Stimulated activated CD8-positive, alpha-beta memory T cell treated with anti-CD3 and anti-CD28 coated beads, Interleukin-4, amount 100 ng/mL, for 24 hours (primary cell): ENCODE measurements at places on chromosomes 1 and 21.

DNA sequence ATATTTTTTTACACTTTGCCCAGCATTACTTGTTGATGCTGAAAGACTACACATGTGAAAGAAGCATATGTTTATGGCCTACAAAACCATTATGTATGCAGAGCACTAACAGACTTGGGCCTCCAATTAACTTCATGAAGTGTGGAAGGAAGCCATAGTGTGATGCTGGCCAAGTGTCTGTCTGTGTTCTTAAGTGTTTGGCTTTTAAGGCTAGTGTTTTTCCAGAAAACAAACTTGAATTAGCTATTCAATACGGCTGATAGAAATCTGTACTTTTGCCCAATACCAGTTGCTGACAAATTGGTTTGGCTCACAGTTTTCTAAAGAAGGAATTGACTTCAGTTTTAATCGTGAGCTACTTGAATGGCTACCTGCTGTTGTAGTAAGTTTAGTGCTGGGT lies 136.1 kb downstream of the ADGRL2 start:
- no peak for DNase-seq

DNA sequence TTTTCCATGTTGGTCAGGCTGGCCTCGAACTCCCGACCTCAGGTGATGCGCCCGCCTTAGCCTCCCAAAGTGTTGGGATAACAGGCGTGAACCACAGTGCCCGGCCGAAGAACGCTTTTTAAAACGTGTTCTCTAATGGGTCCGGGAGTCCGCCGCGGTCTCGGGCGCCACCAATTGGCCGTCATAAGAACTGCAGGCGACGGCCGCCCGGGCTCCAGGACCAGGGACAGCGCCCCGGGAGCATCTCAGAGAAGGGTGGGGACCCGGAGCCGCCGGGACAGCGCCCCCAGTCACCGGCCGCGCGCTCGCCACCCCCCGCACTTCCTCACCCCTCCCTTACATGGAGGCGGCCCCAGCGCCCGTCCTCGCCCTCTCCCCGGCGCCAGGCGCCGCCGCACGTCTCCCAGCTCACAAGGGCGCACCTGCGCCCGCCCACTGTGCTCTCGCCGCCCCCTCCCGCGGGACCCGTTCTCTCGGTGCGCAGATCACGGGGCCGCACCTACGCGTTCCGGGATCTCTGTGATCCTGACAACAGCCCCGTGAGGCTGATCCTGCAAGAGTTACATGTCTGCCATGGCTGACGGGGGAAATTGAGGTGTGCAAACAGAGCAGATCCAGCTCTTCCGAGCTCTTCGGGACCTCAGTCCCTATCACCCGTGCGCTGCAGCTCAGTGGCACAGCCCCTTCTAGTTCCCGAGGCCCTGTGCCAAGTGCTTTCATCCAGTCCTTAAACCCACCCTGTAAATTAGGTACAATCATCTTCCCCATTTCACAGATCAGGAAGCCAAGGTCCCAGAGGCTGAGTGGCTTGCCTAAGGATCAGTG lies 9.8 kb downstream of the RAP1GAP start:
- DNase-seq = peak; percentile 50

DNA sequence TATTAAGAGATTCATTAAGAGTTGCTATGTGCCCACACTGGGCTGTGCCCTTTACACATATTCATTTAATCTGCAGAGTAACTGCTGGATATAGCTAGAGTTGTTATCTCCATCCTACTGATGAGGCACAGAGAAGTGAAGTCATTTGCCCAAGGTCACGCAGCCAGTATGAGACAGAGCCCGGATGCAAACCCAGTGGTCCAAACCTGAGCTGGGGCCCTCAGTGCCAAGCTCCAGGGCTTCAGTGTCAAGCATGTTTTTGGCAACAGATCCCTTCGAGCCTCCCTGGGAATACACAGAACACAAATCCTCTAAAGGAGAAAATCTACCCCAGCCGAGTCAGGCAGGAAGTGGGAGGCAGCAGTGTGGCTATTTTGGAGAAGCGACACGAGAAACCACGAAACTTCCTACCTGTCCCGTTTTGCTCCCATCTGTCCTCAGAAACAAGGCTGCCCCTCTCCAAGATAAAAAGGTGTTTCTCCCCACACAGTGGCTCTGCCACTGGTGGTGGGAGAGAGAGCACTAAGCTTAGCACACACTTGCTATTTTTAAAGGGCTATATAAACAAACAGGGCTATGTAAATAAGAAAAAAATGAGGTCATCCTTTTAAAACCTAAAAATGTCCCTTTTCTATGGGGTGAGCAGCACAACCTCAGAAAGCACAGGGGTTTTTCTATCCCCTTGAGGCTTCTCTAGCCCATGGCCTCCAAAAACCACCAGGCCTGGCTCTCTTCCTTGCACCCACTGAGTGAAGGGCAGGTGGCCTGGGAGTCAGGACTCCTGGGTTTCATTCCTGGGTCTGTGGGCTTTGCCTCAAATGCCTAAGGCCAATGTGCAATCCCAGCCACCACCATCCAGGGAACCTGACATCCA lies 138.6 kb upstream of the EDN2 start:
- DNase-seq = no peak

DNA sequence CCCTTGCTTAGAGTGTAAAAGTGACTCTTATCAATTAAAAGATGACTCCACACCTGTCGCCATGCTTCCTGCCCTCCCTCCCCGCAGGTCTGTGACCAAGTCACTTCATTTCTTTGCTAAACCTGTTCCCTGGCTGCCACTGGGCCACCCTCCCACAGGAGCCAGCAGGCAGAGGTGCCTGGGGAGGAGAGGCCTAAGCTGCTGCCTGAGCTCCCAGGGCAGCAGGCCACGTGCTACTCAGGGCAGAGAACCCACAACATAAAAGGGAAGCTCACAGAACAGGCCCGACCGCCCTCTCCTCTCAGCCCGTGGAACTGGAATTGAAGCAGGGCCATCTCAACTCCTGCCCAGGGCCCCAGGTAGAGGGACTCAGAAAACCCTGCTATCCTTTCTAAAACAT lies 4.9 kb downstream of the C1orf198 start:
- no peak for DNase-seq

DNA sequence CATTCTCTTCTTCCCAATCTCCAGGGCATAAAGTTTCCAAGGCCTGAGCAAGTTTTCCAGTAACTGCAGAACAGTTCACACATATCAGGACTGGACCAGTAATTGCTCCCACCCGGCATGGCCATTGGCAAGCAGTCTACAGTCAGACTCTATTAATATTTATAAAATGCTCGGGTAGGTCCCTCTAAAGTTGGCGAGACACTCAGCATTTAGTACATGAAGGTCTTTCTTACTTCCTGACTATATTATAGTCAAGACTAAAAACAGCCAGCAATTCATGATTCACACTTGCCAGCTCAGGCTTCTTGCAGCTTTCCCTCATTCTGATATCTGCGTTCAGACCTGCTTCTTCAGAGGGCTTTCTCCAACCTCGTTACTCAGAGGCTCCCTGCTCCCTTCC lies 25.4 kb downstream of the GADD45A start:
- DNase-seq = no peak

DNA sequence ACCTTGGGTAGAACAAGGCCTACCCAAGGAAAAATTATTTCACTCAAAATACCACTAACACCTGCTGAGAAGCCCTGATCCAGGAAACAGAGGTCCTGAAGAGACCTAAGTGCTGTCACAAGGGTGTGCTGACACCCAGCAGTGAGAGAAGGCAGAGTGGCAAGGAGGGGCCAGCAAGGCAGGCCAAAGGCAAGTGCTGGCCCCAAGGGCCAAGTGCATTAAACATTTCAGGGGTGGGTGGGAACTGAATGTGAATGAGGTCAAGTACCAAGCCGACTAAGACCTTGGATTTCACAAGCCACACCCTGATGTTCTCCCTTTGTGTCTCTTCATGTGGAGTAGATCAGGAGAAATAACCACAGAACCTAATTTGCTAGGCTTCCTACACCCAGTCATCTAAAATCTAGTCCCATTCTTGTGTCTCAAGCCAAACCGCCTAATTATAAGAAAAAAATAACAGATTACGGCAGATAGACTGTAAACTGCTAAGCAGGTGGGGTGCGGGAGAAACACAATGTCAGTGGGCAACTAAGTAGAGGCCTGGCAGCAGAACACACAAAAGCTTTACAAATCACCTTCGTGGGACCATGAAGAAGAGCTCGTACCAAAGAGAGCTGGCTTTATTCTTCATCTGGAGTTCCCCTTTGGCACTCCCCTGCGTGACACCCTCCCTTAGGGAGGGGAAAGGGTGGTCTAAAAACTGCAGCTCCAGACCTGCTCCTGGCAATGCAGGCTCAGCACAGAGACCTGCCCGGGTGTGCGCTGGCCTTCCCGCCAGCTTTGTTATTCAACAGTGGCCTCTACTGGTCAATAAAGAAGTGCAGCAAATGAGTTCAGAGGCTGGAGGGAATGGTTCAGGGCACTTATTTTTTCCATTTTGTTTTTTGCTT lies 8.7 kb downstream of the UBE2G2 start:
- no peak for DNase-seq

DNA sequence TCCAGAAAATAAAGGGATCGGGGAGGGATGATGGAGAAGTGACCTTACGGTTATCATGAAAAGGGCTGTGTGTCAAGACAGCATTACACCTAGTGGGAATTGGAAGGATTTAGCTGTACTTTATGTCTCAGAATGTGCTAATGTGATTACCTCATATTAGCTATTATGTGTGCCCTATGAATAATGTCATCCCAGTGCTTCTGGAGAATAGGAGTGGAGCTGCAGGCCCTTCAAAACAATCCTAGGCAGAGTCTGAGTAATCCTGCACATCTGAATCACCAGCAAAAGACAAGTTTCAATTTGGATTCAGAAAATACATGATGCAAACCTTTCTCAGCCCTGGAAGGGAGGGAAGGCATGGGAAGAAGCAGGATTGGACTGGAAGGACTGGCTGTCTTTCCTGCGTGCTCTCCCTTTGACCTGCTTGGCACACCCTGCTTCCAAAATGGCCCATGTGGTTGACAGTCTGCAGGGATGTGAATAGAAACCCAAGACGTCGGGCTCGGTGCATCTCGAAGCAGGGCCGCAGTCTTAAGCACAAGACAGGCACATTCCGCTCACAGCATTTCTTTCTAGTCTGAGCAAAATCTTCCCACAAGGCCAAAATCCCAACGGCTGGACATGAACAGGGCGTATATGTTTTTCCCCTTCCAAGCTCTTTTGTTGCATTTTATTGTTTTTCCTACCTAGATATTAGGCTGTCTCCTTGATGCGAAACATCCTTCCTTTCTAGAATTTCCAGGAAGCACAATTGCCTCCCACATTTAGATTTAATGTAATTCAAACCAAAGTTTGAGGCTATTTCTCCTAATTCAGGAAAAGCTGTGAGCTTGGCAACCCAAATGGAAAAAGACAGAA lies 54.3 kb upstream of the TARBP1 start:
- DNase-seq = no peak

GRCh38 chr1:12585536-12585935 lies 32.5 kb downstream of the DHRS3 start:
- DNase-seq = no peak

- no peak for DNase-seq
Observed at GRCh38 chr1:246035060-246035541, 472.0 kb downstream of the SMYD3 start.

GRCh38 chr1:7363450-7363849 lies 407.6 kb upstream of the VAMP3 start:
- DNase-seq = no peak

- DNase-seq = no peak
Observed at GRCh38 chr1:234649432-234650081, 39.6 kb upstream of the IRF2BP2 start.

DNA sequence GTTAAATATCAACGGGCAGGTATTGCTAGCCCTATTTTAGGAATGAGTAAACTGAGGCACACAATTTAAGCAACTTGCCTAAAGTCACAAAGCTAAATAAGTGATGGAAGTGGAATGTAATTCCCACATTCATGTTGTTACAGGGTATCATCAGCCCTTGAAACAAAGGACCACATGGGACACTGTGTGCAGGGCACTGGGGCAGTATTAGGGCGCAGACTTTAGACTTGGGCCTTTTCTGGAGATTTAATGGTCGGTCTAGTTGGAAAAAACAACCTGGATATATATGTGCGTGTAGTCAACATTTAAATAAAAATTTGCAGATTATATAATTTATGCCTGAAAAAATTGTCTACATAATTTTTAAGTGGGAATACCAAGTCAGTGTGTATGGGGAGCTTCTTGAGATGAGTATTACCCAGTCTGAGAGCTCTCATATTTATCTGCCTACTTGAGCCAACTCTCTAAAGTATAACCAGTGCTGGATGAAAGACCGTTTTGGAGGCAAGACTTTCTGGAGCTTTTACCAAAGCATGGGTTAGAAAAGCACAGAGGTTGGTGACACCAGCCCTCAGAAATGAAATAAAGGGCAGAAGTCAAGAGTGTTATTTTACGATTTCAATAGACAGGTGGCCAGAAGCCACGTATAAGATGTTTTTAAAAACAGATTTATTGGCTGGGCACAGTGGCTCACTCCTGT lies 1.6 kb downstream of the KDM1A start:
- no peak for DNase-seq

DNA sequence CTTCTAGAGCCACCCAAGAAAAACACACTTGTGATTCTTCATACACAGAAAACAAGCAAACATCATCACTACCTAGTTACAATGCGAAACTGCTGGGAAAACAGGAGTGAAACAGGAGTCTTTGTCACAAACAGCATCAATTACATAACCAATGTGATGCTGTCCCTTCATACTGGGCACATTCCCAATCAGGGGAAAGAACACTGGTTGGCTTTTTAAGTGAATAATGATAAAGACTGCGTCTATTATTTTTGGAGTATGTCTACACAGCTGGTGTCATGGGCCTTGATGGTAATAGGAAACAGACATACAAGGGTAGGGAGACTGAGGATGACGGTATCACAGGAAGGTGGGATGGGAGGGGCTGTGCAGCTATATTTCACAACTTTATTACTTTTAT lies 43.3 kb downstream of the SIPA1L2 start:
- no peak for DNase-seq

DNA sequence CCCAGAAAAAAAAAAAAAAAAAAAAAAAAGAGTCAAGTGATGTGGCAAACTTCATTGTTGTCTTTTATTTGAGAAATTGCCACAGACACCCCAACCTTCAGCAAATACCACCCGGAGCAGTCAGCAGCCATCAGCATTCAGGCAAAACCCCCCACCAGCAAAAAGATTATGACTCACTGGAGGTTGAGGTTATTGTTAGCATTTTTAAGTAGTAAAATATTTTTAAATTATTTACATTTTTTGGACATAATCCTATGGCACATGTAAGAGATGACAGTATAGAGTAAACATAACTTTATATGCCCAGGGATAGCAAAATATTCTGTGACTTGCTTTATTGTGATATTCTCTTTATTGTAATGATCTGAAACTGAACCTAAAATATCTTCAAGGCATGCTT lies 95.6 kb downstream of the CENPF start:
- DNase-seq = no peak

- no peak for DNase-seq
Observed at GRCh38 chr21:45853703-45854342, 127.7 kb upstream of the COL6A1 start.

GRCh38 chr1:8097077-8097799 lies 71.1 kb upstream of the ERRFI1 start:
- DNase-seq = no peak

DNA sequence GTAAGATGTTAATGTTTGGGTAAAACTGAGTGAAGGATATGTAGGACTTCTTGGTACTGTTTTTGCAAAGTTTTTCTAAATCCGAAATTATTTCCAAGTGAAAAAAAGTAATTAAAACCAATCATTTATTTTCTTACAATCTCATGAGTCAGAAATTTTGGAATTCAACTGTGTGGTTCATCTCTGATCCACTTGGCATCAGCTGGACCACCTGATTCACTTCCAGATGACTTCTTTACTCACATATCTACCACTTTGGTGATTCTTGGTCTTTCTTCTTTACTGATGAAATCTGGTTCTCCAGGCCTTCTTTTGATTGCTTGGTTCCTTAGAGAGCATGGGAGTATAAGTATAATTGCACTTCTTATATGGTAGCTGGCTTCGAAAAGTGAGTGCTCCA lies 254.9 kb upstream of the CACYBP start:
- DNase-seq = no peak

GRCh38 chr21:45322960-45323461 lies 35.3 kb upstream of the POFUT2 start:
- DNase-seq = no peak
